Stimulated activated CD8-positive, alpha-beta memory T cell treated with anti-CD3 and anti-CD28 coated beads, Interleukin-12 subunit alpha, Interleukin-12 subunit beta, amount 100 ng/mL, for 4 hours (primary cell): ENCODE measurements at places on chromosomes 13 and 19.

DNA sequence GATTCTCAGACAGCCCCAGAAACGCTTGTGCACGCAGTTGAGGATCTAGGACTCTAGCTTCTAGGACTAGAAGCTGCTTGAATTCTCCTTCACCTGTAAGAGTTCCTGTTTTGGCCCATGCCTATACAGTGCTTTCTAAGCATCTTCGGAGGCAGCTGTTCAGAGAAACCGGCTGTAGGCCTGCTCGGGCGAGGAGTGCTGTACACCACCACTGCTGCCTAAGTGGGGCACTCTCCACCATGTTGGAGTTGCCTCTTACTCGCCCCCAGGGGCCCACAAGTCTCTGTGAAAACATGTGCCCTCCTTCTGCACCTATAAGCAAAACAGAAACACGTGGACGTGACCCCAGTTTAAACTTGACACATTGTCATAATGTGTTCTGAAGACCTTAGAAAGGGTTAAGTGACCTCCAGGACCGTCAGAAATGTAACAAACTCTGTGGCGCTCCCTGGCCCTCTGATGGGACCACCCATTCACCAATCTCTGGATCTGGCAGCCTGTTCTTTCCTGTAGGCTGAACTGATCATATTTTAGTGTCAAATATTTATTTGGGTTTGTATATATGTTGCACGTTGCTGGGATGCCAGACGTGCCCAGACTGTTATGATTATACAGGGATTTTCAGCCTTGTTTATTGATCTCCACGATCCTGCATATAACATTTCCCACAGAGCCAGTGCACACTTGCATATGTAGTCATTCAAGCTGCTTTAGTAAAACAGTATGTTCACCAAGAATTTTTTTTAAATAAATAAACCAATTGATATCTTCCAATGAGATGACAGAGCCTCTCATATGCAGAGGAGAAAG lies 60.8 kb downstream of the C13orf42 start:
- no peak for DNase-seq

DNA sequence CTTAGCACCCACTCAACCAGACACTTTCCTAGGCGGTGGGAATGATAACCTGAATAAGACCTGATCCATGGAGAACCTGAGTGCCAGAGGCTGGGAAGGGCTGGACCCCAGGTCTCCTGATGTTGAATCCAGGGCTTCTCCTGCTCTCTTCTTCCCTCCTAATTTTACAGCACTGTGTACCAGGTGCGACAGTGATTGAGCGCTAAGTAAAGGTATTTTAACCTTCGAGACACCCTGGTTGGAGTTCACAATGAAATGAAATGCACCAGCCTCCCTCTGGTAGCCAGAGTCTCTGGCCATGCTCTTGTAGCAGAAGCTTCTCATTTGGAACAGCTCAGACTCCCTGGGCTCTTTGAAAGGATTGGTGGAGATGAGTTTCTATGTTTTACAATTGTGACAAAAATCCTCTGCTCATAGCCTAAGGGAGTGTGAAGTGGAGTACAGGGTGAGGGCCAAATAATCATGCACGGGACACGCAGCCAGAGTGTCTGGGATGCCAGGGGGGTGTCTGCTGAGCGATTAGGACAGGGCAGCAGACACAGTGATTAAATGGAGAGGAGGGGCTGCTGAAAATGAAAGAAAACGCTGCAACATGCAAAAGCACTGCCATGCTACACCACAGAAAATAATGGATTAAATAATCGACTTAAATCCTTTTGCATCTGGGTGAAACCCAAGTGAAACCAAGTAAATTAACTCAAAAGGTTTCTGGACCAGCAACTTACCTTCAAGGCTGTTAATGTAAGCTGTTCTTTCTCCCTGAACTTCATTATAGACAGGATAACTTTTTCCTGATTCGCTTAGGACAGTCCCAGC lies 83.8 kb downstream of the FAM216B start:
- no peak for DNase-seq

DNA sequence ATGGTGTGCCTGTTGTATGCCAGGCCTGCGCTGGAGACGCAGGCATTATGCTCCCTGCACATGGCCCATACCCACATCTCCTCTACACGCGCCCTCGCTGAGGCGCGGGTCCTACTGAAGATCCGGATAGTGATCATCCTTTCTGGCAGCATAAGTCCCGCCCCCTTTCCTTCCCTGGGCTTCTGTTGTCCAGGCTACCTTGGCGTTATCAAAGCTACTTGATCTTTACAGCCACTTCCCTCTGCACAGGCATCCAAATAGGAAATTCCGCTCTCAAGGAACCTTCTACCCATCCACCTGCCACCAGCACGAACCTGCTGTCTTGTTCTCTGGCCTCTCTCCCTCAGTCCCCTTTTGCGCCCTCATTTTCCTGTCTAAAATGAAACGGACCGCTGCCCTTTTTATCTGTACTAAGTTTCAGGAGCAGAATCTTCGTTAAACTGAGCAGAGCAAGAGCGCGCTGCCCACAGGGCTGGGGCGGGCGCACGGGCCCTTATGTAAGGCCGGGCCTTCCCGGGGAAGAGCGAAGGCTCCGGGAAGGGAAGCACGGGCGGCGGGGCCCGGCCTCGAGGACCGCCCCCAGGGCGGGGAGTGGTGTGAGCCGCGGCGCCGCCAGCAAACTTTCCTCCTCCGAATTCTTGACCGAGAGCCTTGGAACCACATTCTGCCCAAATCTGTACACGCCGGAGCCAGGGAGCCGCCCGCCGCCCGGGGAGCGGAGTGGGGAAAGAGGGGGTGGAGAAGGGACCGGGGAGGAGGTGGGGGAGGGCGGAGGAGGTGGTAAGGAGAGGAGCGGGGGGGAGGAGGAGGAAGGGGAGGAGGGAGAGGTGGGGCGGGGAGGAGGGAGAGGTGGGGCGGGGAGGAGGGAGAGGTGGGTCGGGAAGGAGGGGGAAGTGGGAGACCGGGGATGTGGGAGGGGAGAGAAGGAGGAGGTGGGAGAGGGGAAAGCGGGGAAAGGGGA lies 920 bp upstream of the UBE2L5 start:
- peak; percentile 15 for DNase-seq

GRCh38 chr13:110010404-110011138 lies 224.2 kb upstream of the IRS2 start:
- DNase-seq = no peak

DNA sequence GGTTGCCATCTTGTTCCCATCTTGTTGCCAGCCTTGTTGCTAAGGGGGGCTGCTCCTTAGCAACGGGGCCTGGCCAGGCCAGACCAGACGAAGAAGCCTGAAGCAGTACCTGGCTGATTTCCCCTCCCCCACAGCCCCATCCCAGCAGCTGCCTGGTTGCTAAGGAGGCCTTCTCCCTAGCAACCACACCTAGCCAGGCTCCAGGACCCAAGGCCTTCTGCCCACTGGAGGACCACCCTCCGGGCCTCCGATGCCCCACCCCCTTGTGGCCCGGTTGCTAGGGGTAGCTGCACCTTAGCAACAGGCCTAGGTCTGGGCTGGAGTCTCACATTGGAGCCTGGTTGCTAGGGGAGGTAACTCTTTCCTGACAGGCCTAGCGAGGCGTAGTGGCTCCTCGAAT lies 3.9 kb downstream of the PRRG2 start:
- no peak for DNase-seq
